ENCODE measurements at places on chromosomes 6 and 20.

DNA sequence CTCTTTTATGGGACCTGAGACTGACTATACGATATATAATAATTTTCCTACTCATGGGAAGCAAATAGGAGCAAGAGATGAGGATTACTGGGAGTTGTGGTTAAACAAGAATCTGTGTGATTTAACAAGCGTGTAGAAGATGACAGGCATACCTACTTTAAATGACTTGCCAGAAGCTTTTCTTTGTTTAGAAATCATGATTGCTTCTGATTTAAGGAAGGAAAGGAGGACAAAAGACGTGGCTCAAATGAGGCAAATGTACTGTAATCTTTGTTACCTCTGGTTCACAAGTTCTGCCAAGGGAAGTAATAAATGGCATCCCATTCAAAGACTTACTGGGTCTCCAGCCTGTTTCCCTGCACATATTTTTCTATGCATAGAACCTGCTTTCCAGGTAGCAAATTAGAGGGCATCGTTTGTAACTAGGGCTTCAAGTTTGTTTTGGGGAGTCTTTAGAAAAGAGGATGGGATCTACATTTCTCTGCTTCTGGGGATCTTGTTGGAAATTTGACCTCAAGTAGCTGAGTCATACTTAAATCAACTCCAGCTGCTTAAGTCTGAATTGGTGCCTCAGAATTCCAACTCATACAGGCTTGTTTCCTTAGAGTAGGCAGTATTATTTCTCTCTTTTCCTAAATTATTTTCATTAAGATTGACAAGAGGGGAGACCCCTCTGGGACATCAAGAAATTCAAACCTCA, 2.9 kb upstream of the TRMT11 start:
- no peak for DNase-seq

DNA sequence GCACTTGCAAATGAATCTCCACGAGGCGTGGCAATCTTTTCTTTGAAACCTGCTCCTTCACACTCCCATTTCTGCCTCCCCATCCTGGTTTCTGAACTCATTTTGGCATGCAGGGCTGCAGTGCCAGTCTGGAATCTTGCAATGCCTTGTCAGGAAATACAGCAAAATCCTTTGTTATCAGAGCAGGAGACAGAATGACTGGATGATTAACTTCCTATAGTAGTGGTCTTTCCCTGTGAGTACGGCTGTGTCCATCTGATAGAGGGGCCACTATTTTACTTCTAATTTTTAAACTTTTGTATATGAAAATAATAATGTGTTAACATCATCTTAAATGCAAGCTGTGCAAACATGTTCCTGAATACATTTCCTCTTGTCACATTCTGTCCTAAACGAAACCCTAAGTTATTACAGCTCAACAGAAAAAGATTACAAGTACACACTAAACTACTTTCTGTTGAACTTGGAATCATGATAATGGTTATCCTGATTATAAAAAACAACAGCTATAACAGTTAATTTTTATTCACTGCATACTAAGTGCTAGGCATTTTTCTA, 140.2 kb downstream of the KIF13A start:
- no peak for DNase-seq

- DNase-seq, result no peak
These were observed at the start of gene LY6G6F for GRCh38 chr6:31706599-31706998. TSS of gene LY6G6F (plus strand) at chr6:31706866. CDS start at chr6:31706907, 41 bp downstream.

- no peak for DNase-seq
These were observed 31.9 kb downstream of the NRSN1 start for GRCh38 chr6:24157886-24158285.

- DNase-seq, result no peak
These were observed 327.5 kb upstream of the JARID2 start for GRCh38 chr6:14918200-14918907.

DNA sequence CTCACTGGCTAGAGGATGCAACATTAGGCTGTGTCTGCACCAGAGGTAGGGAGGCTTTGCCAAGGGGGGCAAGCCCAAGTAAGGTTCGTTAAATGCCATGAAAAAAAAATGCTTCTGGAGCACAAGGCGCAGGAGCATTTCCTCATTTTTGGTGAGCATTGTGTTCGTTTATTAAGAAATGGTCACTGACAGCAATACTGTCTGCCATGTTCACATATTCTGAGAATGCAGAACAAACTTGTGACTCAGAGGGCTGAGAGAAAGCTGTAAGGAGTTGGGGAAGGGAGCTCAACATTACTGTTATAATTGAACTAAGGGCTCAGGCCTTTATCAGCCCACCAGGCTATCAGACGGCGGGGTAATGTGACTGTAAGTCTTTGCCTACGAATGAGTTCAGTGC, 465.4 kb upstream of the BTBD3 start:
- DNase-seq, result no peak

DNA sequence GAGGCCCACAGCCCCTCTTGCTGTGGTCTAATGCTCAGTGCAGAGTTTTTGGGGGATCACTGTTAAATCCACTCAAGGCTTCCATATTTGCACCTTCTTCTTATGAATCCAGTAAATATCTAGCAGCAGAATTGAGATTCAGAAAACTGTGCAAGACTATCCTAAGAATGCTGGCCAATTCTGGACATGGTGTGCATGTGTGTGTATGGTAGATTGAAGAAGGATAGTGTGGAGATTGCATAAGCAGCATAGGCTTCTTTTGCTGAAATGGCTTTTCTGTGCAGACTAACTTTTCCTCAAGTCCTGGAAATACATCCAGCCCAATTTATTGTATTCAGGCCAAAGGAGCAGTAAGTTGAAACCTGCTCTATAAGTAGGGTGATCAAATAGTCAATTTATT, 39.7 kb downstream of the FBXO9 start:
- no peak for DNase-seq

- DNase-seq, result no peak
These were observed 26.2 kb downstream of the RRAGD start for GRCh38 chr6:89385846-89386245.

DNA sequence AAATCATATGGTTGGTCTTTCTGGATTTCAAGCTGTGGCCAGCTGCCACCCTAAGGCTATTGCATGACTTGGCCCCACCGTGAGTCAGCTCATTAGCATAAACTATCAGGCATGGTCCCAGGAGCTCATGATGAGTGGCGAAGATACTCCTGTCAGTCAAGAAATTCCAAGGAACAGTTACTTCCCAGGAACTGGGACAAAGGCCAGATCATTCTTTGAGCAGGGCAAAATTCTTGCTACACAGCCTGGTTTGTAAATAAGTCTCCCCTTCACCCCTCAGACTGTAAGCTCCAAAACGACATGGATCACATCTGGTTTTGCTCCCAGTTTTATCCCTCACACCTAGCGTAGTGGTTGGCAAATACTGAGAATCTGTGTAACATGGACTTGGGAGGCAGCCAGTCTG, 33.0 kb upstream of the KIAA1586 start:
- no peak for DNase-seq

All from activated T-helper 9 cell treated with anti-CD3 and anti-CD28 coated beads, Interleukin-2, amount 50 U/mL, for 16 hours (primary cell).